ENCODE measurements at places on chromosomes 3 and 15.

GRCh38 chr3:67215690-67216089, 217.6 kb downstream of the KBTBD8 start:
- no peak for DNase-seq

DNA sequence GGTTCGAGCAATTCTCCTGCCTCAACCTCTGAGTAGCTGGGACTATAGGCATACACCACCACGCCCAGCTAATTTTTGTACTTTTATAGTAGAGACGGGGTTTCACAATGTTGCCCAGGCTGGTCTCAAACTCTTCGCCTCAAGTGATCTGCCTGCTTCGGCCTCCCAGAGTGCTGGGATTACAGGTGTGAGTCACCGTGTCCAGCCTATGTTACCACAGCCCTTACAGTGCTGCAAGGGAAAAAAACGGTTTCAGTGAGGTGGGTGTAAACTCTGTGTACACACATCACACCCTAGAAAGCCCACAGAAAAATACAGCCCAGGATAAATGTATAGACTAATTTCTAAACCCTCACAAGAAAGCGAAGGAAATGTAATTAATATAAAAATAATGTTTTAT, 103.5 kb upstream of the AKAP13 start:
- DNase-seq: no peak

DNA sequence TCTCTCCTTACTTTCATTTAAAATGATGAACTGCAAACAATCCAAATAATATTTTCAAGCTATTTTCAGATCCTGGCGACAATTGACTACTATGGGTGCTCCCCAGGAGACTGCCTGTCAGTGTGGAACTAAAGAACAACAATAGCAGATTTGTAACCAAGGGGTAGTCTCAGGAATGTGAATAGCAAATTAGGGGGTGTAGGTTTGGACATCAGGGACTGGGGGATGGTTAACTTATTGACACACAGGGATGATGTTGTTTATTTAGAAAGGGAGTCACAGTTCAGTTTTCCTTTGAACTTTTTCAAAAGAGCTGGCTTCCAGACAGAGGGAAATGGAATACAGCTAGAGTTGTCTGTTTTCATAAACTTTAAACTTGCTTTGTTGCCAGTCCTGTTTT, 229.8 kb downstream of the LRTM1 start:
- no peak for DNase-seq

DNA sequence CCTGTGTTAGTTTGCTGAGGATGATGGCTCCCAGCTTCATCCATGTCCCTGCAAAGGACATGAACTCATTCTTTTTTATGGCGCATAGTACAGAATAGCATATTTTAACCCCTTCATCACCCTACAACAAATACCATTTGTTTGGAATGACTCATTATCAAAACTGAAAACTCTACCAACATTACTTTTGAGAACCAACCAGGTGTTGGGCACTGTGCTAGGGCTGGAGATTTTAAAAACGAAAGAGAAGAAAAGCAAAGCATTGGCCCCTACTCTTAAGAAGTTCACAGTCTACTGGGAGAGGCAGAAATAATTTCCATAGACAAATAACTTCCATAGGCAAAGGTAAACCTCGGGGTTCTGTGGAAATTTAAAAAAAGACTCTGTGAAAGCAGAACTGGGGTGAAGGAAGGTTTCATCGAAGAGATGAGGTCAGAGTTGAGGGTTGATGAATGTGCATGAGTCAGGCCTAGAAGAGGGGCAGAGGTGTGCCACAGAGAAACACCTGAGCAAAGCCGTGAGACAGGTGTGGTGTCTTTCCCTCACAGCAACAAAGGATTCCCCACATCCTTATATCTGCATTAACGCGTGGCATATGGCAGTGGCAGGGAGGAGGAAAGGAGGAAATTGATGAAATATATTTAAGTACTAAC, 51.0 kb downstream of the MCF2L2 start:
- no peak for DNase-seq

- DNase-seq: no peak
Observed at GRCh38 chr15:36970522-36970921, 129.8 kb downstream of the MEIS2 start.
